ENCODE measurements at places on chromosomes 5 and 9. TPM values are rescaled to one million over a fixed set of nuclear protein-coding genes. Genes with fewer than 3 reads are reported as not detected.

Gene CCL27
- not detected for total RNA-seq

Gene PRDM9
- not detected for total RNA-seq

Gene RMI1
- 4.8 TPM for total RNA-seq

Gene CCDC192
- total RNA-seq, result not detected

DNA sequence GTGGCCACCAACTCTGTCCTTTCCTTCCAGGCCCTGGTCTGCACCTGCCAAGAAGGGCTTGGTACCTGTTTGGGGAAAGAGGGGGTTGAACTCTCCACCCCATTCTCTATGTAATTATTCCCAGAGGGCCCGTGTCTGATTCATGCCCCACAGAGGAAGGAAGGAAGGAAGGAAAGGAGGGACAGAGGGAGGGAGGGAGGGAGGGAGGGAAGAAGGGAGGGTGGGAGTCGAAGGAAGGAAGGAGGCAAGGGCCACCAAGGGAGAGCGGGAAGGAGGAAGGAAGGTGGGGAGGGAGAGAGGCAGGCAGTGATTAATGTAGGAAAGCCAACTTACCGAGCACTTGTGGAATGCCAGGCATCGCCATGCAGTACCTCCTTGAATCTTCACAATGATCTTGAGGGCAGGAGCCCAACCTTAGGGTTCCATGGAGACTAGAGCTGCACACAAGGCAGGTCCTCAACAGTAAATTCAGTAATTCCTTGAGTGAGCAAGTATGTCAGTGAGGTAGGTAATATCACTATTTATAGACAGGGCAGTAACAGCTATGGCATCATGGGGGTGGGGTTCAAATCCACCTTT, 75.8 kb downstream of the FGF18 start:
- no peak for DNase-seq

DNA sequence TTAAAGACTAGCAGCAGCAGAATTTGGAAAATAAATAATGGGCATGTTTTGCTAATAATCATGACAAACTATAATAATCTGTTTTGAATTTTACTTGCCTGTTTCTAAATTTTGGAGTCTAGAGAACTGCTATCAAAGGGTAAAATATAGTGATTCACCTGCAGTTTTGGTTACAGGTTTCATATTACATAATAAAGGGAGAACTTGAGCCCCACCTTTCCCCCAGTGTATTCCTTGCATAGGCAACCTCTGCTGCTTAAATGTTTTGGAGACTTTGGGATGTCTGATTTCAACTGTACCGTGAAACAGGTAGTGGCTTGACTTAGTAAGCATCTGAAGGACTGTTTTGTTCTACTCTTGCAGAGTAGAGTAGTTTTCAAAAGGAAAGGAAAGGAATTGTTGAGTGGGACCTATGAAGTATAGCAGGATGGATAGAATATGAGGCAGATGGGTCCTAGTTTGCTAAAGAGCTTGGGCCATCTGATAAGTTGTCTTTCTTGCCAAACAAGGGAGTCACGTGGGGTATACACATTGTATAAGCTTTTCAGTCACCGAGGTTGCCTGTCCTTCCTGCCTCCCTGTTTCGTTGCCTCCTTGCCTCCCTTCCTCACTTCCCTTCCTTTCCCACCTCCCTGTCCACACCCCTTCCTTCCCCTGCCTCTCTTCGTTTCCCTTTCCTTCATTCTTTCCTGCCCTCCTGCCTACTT, 19.1 kb downstream of the CREBRF start:
- DNase-seq, result no peak

- no peak for DNase-seq
Observed at GRCh38 chr5:42930934-42931333, 109.2 kb downstream of the ANXA2R start.

DNA sequence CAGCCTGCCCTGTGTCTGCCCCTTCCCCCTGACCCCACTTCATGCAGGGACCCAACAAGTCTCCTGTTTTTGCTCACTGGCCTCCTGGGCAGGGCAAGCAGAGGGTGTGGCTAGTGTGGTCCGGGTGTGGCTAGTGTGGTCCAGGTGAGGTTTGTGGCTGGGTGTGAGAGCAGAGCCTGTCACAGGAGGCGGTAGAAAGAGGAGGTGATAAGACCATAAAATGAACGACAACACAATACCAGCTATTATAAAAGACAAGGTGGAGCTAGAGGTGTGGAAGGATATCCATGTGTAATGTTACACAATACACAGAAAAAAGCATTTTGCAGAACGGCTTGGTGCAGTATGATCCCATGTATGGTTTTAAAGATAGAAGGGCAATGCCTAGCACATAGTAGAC, 23.3 kb downstream of the SPRY4 start:
- DNase-seq, result no peak

GRCh38 chr5:68296895-68297294, 81.3 kb downstream of the PIK3R1 start:
- DNase-seq, result no peak

Measured in glomerular endothelial cell (primary cell).